ENCODE measurements at places on chromosomes 11 and 22. TPM values are rescaled to one million over a fixed set of nuclear protein-coding genes. Genes with fewer than 3 reads are reported as not detected.

- peaks cover 3% of the 10 kb centered on the region for H3K4me1 ChIP-seq
- no peak overlapping the region for H3K27ac ChIP-seq
- no peaks in the 10 kb centered on the region for H3K27me3 ChIP-seq
- DNase-seq: no peak
- no peaks in the 10 kb centered on the region for H3K36me3 ChIP-seq
- no peak overlapping the region for H3K4me3 ChIP-seq
These were observed 24.7 kb upstream of the PANX2 start for GRCh38 chr22:50145721-50146438.

- H3K27ac ChIP-seq: no peak overlapping the region
- no peak for DNase-seq
- no peaks in the 10 kb centered on the region for H3K27me3 ChIP-seq
- H3K36me3 ChIP-seq: no peaks in the 10 kb centered on the region
- no peaks in the 10 kb centered on the region for H3K4me1 ChIP-seq
These were observed 531.7 kb downstream of the TBC1D22A start for GRCh38 chr22:47294222-47294532.

GRCh38 chr11:6657346-6657745, 1.7 kb upstream of the DCHS1 start:
- peaks cover 21% of the 10 kb centered on the region for H3K27me3 ChIP-seq
- H3K4me1 ChIP-seq: peaks cover 4% of the 10 kb centered on the region
- no peak overlapping the region for H3K27ac ChIP-seq
- DNase-seq: no peak
- H3K4me3 ChIP-seq: no peak overlapping the region
- H3K36me3 ChIP-seq: no peaks in the 10 kb centered on the region

LRRC10B gene
- not detected for total RNA-seq

GRCh38 chr22:40237788-40238424, 60.2 kb downstream of the TNRC6B start:
- no peaks in the 10 kb centered on the region for H3K27me3 ChIP-seq
- DNase-seq: no peak
- peaks cover 16% of the 10 kb centered on the region for H3K36me3 ChIP-seq
- H3K4me3 ChIP-seq: no peak overlapping the region

NEFH gene
- 0.32 TPM for total RNA-seq

GRCh38 chr11:43459246-43459645, 100.5 kb downstream of the TTC17 start:
- DNase-seq: no peak
- no peak overlapping the region for H3K27ac ChIP-seq
- H3K4me1 ChIP-seq: no peaks in the 10 kb centered on the region
- H3K4me3 ChIP-seq: no peak overlapping the region

- no peak overlapping the region for H3K27ac ChIP-seq
- no peaks in the 10 kb centered on the region for H3K27me3 ChIP-seq
- peaks cover 5% of the 10 kb centered on the region for H3K4me1 ChIP-seq
- peak overlapping the region; percentile 14 for H3K4me3 ChIP-seq
These were observed 25.0 kb downstream of the SWAP70 start for GRCh38 chr11:9688716-9689511.

DNA sequence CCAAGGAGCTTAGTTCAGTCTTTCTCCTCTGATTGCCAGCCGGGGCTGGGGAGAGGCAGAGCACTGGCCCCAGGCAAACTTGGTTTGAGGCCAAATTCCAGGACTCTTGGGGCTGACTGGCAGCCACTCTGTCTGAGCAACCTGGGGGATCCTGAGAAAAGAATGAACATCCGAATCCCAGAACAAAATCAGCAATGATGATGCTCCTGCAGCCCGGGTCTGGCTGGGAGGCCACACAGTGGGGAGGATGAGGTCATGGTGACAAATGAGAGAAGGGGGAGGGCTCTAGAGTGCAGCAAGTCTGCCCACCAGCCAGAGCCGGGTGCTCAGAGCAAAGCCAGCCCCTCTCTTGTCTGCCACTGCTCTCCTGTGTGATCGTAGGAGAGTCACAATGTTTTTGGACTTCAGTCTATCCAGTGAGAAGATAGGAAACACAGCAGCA, 71.8 kb upstream of the PAX6 start:
- H3K27me3 ChIP-seq: peaks cover 2% of the 10 kb centered on the region
- no peaks in the 10 kb centered on the region for H3K36me3 ChIP-seq
- H3K4me3 ChIP-seq: no peak overlapping the region
- DNase-seq: no peak
- no peaks in the 10 kb centered on the region for H3K4me1 ChIP-seq

GRCh38 chr11:2669634-2670469, 29.9 kb downstream of the KCNQ1OT1 start:
- no peak overlapping the region for H3K27ac ChIP-seq
- no peak for DNase-seq
- no peaks in the 10 kb centered on the region for H3K36me3 ChIP-seq
- no peaks in the 10 kb centered on the region for H3K27me3 ChIP-seq
- H3K4me1 ChIP-seq: no peaks in the 10 kb centered on the region
- H3K4me3 ChIP-seq: no peak overlapping the region

ZNF214 gene
- total RNA-seq: not detected

- peaks cover 21% of the 10 kb centered on the region for H3K27me3 ChIP-seq
- no peaks in the 10 kb centered on the region for H3K36me3 ChIP-seq
- no peak for DNase-seq
- no peak overlapping the region for H3K4me3 ChIP-seq
- H3K4me1 ChIP-seq: peaks cover 10% of the 10 kb centered on the region
These were observed 1.2 kb upstream of the B3GAT1 start for GRCh38 chr11:134413043-134413825.

PIH1D2 gene
- 0.47 TPM for total RNA-seq

USH1C gene
- not detected for total RNA-seq

DNA sequence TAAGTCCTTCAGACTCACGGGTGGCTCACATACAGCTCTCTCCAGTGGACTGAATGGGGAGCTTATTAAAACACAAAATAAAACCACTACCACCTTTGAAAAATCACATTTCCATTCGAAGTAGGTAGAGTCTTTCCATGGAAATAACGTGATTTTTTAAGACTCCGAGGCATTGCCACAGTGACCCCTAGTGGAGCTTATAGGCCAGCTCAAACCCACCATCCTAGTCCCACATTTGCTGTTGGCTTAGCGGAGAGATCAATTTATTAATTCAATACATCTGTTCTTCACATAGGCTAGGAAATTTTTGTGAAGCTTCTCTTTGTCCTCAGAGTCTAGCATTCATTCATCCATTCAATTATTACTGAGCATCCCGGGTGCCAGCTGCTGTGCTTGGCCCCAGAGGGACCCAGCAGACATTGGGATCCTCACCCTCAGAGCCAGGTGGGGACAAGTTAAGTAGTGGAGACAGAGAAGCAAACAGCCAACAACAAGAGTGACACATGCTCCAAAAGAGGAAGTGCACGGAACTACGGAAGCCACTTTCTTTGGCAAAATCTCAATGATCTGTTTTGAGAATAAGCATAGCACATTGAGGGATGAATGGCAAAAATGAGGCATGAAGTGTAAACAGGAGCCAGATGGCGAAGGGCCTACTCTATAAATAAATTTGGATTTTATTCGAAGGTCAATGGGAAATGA, 10.2 kb upstream of the P4HA3 start:
- H3K27me3 ChIP-seq: peaks cover 6% of the 10 kb centered on the region
- H3K36me3 ChIP-seq: no peaks in the 10 kb centered on the region
- no peaks in the 10 kb centered on the region for H3K4me1 ChIP-seq
- DNase-seq: no peak

- no peaks in the 10 kb centered on the region for H3K4me1 ChIP-seq
- H3K27ac ChIP-seq: no peak overlapping the region
- no peaks in the 10 kb centered on the region for H3K36me3 ChIP-seq
- H3K4me3 ChIP-seq: no peak overlapping the region
- H3K27me3 ChIP-seq: no peaks in the 10 kb centered on the region
These were observed 54.1 kb downstream of the CELSR1 start for GRCh38 chr22:46483353-46483752.

TPP1 gene
- 100 TPM for total RNA-seq

DNA sequence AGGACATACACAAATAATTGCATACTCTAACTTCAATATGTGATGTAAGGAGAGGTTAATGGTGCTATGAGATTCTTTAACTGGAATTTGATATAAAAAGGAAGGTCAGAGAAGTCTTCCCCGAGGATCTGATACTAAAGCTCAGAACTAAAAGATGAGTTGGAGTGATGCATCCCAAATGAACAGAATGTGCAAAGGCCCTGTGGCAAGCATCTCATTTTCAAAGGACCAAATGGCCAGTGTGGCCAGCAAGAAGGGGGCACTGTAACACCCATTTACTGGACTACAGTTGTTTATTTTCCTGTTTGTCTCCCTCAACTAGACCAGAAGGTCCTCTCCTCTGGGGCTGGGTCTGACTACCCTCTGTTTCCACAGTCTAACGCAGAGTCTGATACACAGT, 114.9 kb upstream of the ASPHD2 start:
- H3K27me3 ChIP-seq: no peaks in the 10 kb centered on the region
- no peaks in the 10 kb centered on the region for H3K4me1 ChIP-seq
- no peaks in the 10 kb centered on the region for H3K36me3 ChIP-seq
- H3K4me3 ChIP-seq: no peak overlapping the region
- H3K27ac ChIP-seq: no peak overlapping the region
- no peak for DNase-seq

PATE4 gene
- total RNA-seq: not detected

GRCh38 chr11:36347384-36347906, 51.4 kb downstream of the PRR5L start:
- DNase-seq: no peak
- H3K27me3 ChIP-seq: peaks cover 5% of the 10 kb centered on the region
- no peaks in the 10 kb centered on the region for H3K4me1 ChIP-seq
- no peak overlapping the region for H3K27ac ChIP-seq

DNA sequence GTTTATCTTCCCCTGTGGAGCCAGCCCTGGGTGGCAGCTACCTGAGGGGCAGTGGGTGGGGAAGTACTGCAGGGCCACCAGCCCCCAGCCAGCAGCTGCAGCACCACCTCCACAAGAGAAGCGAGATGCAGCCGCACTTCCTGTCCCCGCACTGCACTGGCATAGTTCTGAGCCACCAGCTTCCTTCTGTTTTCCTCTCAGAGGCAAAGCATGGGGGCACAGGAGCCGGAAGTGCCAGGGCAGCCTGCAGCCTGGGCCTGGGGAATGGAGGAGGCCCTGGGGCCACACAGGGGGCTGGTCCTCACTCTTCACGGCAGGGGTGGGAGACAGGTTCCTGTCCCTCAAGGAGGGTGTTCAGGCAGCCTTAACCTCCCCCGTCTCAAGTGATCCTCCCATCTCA, 11.9 kb upstream of the SH3BP1 start:
- H3K4me3 ChIP-seq: peak overlapping the region; percentile 41
- H3K27me3 ChIP-seq: no peaks in the 10 kb centered on the region
- peaks cover 73% of the 10 kb centered on the region for H3K4me1 ChIP-seq
- peak; percentile 61 for DNase-seq
- peak overlapping the region; percentile 81 for H3K27ac ChIP-seq
- H3K36me3 ChIP-seq: no peaks in the 10 kb centered on the region

SLC5A1 gene
- not detected for total RNA-seq

GRCh38 chr22:23583153-23583552, 3.1 kb upstream of the IGLL1 start:
- H3K4me1 ChIP-seq: no peaks in the 10 kb centered on the region
- no peak overlapping the region for H3K4me3 ChIP-seq
- no peak overlapping the region for H3K27ac ChIP-seq
- H3K36me3 ChIP-seq: no peaks in the 10 kb centered on the region
- peaks cover 4% of the 10 kb centered on the region for H3K27me3 ChIP-seq

DNA sequence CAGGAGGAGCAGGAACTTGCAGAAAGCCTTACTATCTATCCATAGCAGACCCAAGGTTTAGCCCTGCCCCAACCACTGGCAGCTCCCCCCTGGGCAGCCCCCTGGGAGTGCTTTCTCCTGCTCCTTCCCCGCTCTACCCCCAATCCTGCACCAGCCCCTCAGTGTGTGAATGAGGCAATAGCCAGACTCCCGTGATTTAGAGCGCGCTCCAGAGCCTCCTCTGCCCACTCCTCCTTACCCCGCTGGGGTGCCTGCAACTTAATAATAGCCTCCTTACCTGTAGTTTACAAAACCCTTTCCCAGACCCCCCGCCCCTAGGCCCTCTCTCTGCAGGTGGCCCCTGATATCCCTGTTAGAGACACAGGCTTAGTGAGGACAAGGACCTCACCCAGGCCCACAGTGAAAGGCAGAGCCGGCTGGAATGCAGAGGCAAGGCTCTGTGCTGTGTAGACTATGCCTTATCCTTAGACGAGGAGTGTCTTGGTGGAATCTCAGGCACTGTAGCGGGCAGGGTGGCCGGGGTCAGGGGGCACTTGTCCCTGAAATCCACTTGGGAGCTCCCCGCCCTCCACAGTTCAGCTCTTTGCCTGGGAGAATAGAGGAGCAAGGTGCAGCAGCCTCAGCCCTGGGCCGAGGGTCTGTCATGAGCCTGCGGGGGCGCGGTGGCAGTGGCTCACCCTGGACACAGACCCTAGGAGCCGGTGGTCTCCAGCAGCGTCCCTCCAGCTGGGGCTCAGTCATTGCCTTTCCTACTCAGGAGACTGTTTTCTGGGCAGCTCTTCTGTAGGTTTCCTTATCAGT, 4.3 kb upstream of the CARNS1 start:
- no peak overlapping the region for H3K4me3 ChIP-seq
- no peak for DNase-seq
- peak overlapping the region; percentile 57 for H3K27ac ChIP-seq
- H3K4me1 ChIP-seq: peaks cover 93% of the 10 kb centered on the region
- no peaks in the 10 kb centered on the region for H3K27me3 ChIP-seq

SIK2 gene
- 8.7 TPM for total RNA-seq

KRTAP5-8 gene
- total RNA-seq: 0.35 TPM

OR6X1 gene
- total RNA-seq: not detected

- H3K27me3 ChIP-seq: peaks cover 7% of the 10 kb centered on the region
- DNase-seq: peak; percentile 37
- no peaks in the 10 kb centered on the region for H3K36me3 ChIP-seq
- no peak overlapping the region for H3K27ac ChIP-seq
These were observed 89.8 kb downstream of the PDE2A start for GRCh38 chr11:72584293-72584938.

DNA sequence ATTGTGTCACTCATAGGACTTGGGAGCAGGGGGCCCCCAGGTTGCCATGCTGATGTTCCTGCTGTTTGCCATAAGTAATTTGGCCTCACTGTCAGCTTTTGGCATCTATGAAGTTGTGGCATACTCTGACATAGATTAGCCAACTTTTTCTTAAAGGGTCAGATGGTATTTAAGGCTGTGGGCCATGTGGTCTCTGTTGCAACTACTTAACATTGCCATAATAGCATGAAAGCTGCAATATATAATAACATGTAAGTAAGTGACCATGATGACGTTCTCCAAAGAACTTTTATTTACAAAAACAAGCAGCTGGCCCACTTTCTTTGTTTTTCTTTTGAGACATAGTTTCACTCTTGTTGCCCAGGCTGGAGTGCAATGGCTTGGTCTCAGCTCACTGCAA, 2.2 kb upstream of the TMEM216 start:
- H3K4me1 ChIP-seq: peaks cover 21% of the 10 kb centered on the region
- H3K27me3 ChIP-seq: no peaks in the 10 kb centered on the region
- H3K27ac ChIP-seq: no peak overlapping the region
- peaks cover 3% of the 10 kb centered on the region for H3K36me3 ChIP-seq

DNA sequence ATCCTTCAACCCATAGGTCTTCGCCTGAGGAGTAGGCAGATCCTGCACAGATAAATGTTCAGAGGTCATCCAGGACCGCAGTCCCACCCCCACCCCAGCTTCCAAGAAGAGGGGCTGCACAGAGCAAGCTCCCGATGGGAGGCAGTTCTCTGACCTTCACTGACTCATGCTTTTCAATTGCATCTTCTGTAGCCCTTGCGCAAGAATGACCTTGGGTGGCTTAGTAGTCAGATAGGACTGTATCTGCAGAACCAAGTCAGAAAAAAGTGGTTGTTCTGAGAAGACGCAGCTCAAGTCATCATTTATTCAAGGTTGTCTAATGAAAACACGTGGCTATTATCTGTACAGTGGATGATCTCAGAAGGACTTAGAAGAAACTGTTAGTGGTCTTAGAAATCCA, 16.4 kb upstream of the GRAMD1B start:
- H3K36me3 ChIP-seq: no peaks in the 10 kb centered on the region
- no peak overlapping the region for H3K27ac ChIP-seq
- no peaks in the 10 kb centered on the region for H3K4me1 ChIP-seq
- H3K27me3 ChIP-seq: no peaks in the 10 kb centered on the region
- H3K4me3 ChIP-seq: no peak overlapping the region

OTOG gene
- not detected for total RNA-seq

All from CD4-positive, CD25-positive, alpha-beta regulatory T cell (primary cell).